NCI-H524 treated with DMSO at 0.1 percent for 48 hours (cell line): ENCODE measurements at places on chromosomes 7 and 10.

- no peak for DNase-seq
Observed at GRCh38 chr10:70540089-70540788, 61.7 kb downstream of the PALD1 start.

DNA sequence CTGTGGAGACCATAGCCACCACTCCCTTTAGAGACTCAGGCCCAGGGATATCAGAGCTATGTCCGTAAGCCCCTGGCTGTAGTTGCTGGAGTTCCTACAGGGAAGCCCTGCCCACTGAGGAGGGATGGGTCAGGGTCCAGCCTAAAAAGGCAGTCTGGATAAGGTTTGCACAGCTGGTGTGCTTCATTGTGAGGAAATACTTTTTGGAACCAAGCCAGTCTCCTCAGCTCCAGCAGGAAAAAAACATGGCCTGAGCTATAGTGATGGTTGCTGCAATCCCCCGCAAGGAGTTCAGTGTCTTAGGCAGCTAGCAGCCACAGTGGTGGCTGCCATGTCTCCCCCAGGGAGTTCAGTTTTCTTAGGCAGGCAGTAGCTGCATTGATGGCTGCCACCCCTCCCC lies 52.6 kb upstream of the CYP2C8 start:
- no peak for DNase-seq

- no peak for DNase-seq
Observed at GRCh38 chr10:132483394-132483793, 54.2 kb upstream of the INPP5A start.

DNA sequence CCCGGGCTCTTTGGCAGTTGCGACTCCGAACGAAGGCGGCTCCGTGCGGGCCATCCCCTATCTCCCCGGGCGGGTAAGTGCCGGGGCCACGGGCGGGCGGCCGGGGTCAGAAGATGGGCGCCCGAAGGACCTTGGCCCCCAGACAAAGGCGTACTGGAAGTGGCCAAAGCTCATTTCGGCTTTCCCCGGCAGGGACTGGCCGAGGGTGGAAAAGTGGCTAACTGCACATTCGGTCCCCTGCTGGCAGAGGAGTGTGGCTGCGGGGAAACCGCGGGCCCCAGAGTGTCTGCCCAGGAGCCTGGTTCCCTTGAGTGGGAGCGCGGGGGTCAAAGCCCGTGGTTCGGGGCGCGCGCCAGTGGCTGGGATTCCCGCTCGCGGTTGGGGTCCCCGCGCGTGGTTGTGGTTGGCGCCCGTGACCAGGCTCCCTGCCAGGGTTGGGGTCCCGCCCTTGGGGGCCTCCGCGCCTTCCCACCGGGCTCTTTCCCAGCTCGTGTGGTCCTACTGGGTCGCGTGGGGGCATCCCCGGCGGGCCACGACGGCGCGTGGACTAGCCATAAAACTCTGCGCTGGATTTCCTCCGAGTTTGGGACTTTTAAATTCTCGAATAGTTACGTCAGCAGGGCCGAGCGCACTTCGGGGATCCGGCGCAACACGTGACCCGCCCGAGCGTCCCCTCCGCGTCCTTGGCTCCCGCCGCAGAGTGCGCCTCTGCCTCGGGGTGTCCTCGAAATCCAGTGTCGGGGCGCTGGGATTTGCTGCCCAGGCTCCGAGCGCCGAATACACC lies 124.4 kb downstream of the TACC2 start:
- no peak for DNase-seq

GRCh38 chr10:79098596-79099015 lies 29.8 kb downstream of the ZMIZ1 start:
- DNase-seq, result no peak

DNA sequence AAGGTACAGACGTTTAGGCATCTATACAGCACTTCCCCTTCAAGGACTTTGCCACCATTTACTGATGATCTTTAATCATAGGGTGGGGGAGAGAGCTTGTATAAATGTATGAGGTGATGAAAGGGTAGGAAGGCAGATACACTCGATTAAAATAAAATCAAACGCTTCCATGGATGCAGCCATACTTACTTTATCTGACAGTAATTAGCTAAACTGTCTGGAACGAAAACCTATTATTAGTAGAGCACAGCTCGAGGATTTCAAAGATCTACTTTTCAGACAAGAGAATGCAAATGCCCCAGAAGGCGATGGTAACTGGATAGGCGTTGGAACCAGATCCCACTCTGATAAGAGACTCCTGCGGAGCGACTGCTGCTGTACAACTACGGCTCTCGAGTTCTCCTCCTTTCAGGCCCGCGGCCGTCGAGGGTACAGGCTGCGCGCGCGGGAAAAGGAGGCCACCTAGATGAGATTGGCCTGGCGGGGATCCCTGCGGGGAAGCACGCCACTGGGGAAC lies 3.1 kb upstream of the NKX2-3 start:
- no peak for DNase-seq

DNA sequence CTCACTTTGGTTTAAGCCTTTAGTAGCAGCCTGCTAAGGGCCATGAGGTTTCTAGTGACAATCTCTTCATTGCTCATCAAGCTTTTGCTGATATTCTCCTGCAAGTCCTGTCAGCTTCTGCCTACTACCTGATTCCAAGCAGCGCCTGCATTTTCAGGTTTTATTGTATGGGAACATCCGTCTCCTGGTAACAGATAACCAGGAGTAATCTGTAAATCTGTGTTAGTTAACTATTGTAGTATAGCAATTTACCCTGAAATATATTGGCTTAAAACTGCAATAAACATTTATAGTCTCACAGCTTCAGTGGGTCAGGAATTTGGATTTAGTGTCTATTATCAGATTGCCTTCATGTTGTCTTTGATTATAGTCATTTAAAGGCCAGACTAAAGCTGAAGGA lies 94.0 kb downstream of the MLLT10 start:
- no peak for DNase-seq

DNA sequence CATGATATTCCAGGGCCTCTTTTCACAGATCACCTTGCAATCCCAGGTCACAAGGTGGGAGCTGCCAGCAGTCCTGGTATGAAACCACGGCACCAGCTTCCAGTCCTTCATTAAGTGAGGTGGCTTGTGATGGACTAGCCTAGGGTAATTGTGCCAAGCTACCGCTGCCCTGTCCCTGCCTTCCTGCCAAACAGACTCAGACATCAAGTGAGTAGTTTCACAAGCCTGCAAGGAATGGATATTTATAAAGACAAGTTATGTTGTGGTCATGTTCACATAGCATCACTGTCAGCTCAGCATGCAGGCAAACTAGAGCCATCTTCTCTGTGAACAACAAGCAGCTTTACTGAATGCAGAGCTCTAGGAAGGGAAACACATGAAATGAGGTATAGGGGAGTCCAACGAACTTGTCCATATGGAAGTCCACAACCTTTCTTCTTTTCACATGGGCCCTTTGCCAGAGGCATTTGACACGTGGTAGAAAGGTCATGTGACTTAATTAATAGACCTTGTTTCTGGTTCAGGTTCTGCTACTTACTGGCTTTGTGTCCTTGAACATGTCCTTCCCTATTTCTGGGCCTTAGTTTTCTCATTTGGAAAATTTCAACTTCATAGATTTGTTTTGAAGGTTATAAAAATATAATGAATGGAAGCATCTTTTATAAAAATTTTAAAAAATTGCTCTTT lies 1061.2 kb downstream of the KCNMA1 start:
- DNase-seq, result no peak

- no peak for DNase-seq
Observed at GRCh38 chr10:8245131-8245813, 190.8 kb downstream of the GATA3 start.

- DNase-seq, result no peak
Observed at GRCh38 chr7:88775838-88776237, 16.3 kb downstream of the ZNF804B start.

DNA sequence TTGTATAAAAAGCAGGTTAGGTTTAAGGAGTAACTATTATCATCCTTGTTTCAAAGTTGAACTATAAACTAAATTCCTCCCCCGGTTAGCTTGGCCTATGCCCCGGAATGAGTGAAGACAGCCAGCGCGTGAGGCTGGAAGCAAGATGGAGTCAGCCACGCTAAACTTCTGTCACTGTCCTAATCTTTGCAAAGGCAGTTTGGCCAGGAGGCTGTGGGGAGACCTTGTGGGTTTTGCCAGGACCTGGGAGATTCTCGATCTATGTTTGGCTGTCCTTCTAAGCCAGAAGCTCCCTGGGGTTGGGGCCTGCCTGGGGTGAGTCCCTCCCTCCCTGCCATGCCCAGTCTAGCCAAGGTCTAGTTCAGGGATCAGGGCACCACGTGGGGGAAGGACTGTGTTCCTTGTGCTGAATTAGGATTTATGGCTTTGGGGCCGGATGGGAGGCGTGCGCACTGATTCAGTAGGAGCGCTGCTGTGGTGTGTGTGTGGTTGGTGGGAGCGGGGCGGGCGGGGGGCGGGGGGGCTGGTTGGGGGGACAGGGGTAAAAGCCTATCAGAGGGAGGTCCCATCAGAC lies 871 bp upstream of the GTF2IRD1 start:
- DNase-seq, result no peak

- DNase-seq, result no peak
Observed at GRCh38 chr7:25329815-25330214, 101.5 kb upstream of the NPVF start.

DNA sequence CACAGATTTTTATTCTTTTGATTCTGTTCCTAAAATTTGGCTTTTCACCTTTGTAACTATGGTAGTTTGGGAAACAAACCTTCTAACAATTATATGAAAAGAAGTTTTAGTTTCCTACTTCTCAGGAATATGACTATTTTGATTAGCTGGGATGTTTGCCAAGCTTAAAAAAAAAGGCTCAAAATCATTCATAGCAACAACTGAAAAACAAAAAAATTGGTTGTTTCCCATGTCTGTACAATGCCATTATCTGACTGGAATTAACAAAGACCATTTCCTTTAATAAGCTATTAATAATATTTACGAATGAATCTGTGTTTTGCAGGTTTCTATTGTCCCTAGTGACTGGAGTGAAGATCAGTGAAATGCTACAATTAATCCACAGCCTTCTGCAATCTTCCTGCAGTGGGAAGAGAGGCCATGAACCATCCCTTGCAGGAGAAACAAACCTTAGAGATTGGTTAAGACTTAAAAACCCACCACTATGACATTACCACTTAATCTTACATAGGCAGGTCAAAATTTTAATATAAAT lies 4.2 kb downstream of the PURB start:
- no peak for DNase-seq

DNA sequence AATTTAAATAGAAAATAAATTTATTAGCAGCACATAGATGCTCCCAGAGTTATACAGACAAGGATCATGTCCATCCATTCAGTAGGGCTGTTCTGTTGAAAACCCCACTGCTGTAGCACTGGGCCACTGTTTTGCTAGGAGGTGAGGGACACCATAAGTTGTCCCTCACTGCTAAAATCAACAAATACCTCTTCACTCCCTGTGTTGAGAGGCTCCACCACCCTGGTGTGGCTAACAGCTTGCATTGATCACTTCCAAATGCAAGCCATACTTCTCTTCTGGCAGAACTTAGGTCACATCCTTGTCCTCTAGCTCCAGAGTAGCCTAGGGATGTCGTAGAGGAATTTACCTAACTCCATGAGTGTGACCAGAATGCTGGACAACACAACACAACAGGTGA lies 55.4 kb downstream of the MDFIC start:
- DNase-seq, result no peak

DNA sequence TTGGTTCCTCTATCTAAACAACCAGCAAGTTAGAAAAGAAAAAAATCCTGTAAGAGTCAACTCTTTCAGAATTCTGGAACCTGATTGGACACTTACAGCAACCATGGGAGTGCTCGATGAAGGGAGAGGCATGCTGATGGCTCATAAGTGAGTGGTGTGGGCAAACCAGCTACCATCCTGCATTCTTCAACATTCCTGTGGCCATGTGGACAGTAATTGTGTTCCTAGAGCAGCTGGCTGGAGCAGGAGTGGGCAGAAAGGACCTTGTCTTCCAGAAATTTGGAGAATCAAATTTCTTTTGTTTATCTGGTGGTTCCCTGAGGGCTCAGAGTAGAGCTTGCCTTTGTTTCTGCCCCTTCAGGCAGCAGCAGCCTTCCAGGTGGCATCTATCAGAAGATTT lies 22.5 kb upstream of the MYL7 start:
- DNase-seq, result no peak

DNA sequence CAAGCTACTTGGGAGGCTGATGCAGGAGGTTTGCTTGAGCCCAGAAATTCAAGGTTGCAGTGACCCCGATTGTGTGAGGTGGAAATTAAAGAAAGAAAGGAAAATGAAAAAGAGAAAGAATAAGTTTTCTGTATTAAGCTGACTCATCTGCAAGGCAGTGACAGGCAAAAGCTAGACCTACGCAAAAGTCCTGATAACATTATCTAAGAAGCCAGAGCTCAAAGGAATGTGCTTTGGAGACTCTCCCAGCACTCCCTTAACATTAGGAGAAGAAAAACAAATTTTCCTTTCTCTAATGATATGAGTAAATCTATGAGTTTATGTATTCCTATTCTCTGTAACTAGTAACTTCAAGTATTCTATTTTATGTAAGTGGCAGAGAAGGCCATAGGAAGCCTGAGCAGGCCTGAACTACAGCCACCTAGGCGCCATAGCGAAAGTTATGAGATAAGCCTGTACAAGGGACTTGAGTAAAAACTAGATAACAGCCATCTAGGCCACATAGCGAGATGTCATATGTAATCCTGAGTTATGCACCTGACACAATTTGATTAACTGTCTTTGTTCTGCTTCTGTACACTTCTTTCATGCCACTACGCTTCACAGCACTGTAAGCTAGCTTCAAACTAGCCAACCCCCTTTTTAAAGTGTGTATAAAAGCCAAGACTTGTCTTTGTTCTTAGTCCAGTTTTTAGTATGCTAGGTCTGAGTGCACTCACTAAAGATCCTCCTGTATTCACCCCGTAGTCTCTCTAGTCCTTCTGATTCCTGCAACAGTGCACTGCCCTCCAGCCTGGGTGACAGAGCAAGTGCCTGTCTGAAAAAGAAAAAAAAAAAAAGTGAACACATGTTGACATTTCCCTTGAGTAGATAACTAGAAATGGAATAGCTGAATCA lies 9.4 kb upstream of the ZWINT start:
- DNase-seq, result no peak

DNA sequence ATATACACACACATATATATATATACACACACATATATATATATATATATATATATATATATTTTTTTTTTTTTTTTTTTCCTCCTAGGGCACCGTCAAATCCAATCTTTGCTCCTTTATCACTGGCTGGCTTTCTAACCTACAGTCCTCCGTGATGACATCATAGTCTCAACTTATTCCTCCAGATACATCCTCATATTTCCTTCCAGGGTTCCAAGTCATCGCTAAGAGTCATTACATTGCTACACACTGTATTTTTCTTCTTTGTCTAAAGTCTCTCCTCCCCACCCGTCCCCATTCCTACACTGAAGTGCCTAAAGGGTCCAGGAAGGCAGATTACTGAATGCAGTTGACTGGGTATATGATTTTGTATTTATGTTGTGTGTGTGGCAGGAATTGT lies 1.1 kb upstream of the FAM200A start:
- DNase-seq, result no peak

DNA sequence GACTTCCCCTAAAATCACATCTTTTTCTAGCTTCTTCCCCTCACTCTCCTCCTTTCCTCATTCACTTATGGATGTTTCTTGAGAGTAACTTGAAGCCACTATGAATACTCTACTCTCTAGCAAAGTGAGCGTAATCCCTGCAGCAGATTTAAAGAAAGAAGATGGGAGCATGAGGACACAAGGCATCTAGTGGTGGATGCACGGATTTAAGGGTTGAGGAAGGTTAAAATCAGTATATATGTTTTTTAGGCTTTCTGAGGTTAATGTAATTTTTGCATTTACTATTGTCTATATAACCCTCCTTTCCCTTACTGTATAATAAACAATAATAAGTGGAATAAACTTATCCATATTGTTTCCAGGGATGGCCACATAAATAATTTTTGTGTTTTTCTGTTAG lies 495.2 kb upstream of the TPK1 start:
- no peak for DNase-seq
